ENCODE measurements at places on chromosomes 5 and 9. TPM values are rescaled to one million over a fixed set of nuclear protein-coding genes. Genes with fewer than 3 reads are reported as not detected.

- DNase-seq: no peak
These were observed 70.4 kb upstream of the FCN1 start for GRCh38 chr9:134987906-134988700.

DNA sequence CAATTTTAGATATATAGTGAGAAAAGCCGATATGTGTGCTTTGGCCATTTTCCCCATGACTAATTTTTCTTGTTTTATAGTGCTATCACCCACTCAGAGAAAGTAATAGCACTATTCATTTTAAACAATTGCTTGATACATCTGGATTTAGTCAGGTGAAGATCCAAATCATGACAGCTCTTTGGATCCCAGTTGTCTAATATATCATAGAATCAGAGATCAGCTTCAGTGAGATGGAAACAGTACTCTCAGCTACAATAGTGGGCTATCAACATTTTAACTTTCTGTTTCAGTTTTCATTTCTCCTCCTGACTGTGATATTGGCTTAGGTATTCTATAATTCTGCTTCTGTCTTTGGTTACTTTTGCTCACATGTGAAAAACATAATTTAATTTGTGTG, 38.7 kb downstream of the VCAN start:
- DNase-seq: no peak

GRCh38 chr5:171705036-171705435, 80.6 kb upstream of the SMIM23 start:
- DNase-seq: no peak

DNA sequence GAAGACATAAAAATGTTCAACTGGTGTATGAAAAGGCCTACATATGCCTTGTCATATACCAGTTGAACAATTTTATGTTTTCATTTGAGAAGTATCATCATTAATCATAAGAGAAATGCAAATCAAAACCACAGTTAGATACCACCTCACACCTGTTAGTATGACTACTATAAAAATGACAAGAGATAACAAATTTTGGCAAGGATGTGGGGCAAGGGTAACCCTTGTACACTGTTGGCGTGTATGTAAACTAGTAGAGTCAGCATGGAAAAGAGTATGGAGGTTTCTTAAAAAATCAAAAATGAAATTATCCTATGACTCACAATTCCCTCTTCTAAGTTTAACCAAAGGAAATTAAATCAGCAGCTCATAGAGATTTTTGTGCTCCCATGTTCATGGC, 250.4 kb upstream of the ST8SIA4 start:
- no peak for DNase-seq

DNA sequence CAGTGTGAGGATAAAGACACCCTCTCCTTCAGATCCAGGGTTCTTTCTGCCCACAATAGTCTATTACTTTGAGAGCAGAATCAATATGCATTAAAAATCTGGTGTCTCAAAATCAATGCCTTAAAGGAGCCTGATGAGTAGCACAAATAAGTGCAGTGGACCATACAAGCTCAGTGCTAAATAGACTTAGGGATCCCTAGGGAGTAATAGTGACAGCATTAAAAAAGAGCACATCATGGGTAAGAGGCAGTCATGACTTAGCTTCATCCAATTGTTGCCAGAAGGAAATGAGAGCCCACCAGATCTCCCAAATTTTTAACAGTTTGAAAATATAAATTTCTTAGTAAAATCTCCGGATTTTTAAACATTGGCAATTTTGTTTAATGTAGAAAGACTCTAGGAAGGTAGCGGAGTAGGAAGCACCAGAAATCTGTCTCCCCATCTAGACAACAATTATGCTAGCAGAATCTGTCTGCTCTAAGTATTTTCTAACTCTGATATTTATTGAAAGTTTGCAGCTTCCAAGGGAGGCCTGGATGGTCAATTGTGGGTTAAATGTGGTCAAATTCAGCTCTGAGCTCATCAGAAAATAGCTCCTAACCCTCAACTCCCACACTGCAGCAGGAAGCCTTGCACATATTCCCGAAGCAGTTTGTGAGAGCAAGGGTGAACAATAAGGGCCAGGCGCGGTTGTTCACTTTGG, 443.9 kb downstream of the TLE1 start:
- no peak for DNase-seq

- no peak for DNase-seq
These were observed 20.0 kb upstream of the COL5A1 start for GRCh38 chr9:134621558-134622110.

GRCh38 chr9:132584601-132585560, 2.5 kb downstream of the BARHL1 start:
- no peak for DNase-seq

- DNase-seq: no peak
These were observed 1381.8 kb downstream of the EFNA5 start for GRCh38 chr5:106288979-106289378.

DNA sequence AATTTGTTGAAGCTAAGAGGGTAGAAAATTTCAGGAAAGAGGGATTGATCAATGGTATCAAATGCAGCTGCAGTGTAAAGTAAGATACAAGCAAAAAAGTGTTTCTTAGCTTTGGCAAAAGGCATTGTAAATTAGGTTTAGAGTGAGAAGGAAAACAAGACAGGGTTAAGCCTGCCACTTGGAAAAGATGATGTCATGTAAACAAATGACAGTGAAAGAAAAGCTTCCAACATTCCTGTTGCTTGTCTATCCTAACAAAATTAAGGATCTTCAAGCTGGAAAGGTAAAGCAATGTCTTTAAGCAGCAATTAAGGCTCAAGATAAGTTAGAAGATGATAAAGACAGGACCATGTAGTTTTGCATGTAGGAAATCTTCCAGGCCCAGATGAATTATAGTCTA, 139.1 kb upstream of the PPP2R2B start:
- DNase-seq: no peak

- no peak for DNase-seq
These were observed 86.0 kb downstream of the NREP start for GRCh38 chr5:111670826-111671492.

DNA sequence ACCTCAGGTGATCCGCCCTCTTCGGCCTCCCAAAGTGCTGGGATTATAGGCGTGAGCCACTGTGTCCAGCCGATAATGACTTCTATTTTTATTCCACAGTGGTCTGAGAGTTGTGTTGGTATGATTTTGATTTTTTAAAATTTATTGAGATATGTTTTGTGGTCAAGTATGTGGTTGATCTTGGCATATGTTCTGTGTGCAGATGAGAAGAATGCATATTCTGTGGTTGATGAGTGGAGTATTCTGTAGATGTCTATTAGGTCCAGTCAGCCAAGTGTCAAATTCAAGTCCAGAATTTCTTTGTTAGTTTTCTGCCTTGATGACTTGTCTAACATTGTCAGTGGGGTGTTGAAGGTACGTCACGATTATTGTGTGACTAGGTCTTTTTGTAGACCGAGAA, 338.2 kb upstream of the TARS1 start:
- DNase-seq: no peak

GRCh38 chr5:165616490-165617405, 2111.3 kb downstream of the MAT2B start:
- DNase-seq: no peak

GRCh38 chr5:12616093-12616492, 711.8 kb upstream of the CTNND2 start:
- DNase-seq: no peak

GRCh38 chr5:178995341-178995690, 196 bp upstream of the GRM6 start:
- DNase-seq: no peak

- DNase-seq: no peak
These were observed 2.0 kb downstream of the PDLIM7 start for GRCh38 chr5:177495243-177496060.

DNA sequence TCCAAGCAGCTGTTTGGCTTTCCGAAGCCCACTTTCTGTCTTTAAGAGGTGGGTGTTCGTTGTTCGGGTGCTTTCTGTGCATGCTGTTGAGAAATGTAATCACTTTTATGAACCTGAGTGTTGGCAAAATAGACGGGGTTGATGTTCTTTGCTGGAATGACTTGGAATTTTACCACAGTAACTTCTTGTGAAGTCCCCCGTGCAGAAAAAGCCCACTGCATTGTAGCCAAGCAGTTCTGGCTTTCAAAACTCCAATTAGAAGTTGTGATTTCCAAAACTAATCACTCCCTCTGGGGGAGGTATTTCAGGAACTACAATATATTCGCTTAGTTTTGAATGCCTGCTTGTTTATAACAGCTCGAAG, 111.1 kb downstream of the PAM start:
- no peak for DNase-seq

- DNase-seq: no peak
These were observed 227.3 kb downstream of the FANCC start for GRCh38 chr9:95090023-95090791.

GRCh38 chr5:126438267-126438666, 15.1 kb downstream of the GRAMD2B start:
- no peak for DNase-seq

- no peak for DNase-seq
These were observed 66.1 kb downstream of the CDK5RAP2 start for GRCh38 chr9:120513825-120514396.

DNA sequence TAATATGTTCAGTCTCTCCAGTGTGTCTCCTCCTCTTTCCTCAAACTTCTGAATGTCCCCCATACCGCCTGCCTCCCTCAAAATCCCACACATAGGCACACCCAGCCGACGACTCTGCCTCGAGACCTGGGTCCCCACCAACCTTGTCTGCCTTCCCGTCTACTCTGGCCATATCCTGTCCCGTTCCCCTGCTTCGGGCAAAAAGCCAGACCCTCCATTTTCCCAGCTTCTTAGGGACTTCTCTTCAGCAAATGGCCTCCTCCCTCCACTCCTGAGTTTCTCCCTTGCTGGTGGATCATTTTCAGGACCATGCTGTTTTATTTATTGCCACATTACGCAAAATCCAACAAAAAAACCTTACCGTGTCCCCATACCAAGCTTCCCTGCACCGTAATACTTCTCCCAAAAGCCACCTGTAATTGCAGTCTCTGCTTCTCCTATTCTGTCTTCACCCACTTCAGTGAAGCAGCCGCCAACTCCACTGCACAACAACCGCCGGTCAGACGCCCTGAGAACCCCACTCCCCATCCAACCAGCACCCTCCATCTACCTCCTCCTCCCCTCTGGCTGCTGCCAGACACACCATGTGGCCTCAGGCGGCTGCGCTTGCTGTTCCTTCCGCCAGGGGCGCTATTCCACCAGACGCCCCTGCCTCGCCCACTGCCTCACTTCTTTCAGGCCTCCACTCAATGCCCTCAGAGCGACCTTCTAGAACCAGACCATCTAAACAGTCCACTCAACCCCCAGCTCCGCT, 117.0 kb downstream of the TRPM6 start:
- DNase-seq: peak; percentile 36

- DNase-seq: peak; percentile 88
These were observed 14.6 kb downstream of the LCN10 start for GRCh38 chr9:136728080-136728547.

DNA sequence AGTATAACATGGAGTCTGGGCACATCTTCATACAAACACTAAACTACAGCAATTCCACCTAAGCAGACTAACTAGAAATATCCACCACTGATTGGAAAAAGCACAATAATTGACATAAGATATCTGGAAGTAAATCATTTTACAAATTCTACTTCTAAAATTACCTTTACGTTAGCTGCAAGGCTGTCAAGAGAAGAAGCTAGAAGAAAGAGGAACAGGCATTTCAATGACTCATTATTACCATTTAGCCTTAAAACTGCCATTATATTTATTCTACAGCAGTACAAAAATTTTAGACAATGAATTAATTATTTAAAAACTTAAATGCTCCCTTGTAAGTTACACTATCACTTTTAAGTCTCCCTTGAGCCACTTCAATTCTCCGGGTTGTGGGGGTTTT, 43.4 kb upstream of the PLPP6 start:
- DNase-seq: no peak

DNA sequence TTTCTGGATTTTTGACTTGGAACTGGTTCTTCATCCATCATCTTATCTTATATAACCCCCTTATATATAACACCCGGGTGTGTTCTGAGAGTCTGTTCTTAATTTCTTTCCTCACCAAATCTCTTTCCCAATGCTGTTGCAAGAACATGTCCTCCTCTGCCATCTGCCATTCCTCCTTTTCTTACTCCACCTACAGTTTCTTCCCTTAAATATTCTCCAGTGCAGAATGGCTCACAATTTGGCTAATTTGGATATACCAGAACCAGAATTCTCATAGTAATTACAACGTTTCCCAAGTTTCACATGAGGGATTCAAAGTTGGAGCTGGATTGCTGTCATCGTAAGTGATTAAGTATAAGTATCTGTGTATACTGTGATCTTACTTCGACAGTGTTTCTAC, 28.0 kb downstream of the SKP2 start:
- no peak for DNase-seq

- no peak for DNase-seq
These were observed 484.9 kb downstream of the PTPRD start for GRCh38 chr9:10127867-10128266.

DNA sequence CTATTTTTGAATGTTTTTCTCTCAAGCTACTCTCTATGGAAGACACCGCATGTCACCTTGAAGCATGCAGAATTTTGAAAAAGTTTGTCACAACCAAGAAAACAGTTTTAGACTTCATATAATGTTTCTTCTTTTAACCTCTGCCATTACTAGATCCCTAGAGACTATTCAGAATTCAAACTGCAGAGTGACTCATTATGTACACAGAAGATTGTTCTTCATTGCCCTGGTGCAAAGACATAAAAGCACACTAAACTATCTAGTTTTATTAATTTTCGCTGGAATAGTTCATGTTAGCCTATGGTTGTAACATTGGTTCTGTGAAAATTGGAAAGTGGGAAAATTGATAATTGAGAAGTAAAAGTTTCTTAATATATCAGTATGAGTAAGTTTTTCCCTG, 18.4 kb downstream of the F2RL2 start:
- no peak for DNase-seq

PCDHA8 gene
- not detected for total RNA-seq

ADGRD2 gene
- not detected for total RNA-seq

F2RL2 gene
- 0.05 TPM for total RNA-seq

GDNF gene
- total RNA-seq: 0.60 TPM

VPS13A gene
- total RNA-seq: 43.8 TPM

PCDHB11 gene
- not detected for total RNA-seq

ERGIC1 gene
- total RNA-seq: 53.1 TPM

GPR150 gene
- total RNA-seq: 0.11 TPM

TTC23L gene
- total RNA-seq: not detected

PPP1R26 gene
- total RNA-seq: 2.2 TPM

UBE2QL1 gene
- total RNA-seq: 0.67 TPM

CLTB gene
- total RNA-seq: 57.9 TPM

AQP7 gene
- total RNA-seq: not detected

PCDHA13 gene
- total RNA-seq: not detected

TCF7 gene
- total RNA-seq: 10.0 TPM

PRSS3 gene
- not detected for total RNA-seq

NXNL2 gene
- total RNA-seq: not detected

PDCD1LG2 gene
- 2.0 TPM for total RNA-seq
